ENCODE measurements at places on chromosomes 12 and 14. TPM values are rescaled to one million over a fixed set of nuclear protein-coding genes. Genes with fewer than 3 reads are reported as not detected.

The KRT72 gene
- not detected for total RNA-seq

The PPTC7 gene
- total RNA-seq = 10.5 TPM

The CPNE8 gene
- 0.91 TPM for total RNA-seq

The MIP gene
- total RNA-seq = not detected

The PTCSC3 gene
- not detected for total RNA-seq

The SLC2A13 gene
- total RNA-seq = 27.4 TPM

The GUCY2C gene
- not detected for total RNA-seq

The KCNC2 gene
- not detected for total RNA-seq

The TMED8 gene
- total RNA-seq = 14.3 TPM

The ZNF385A gene
- total RNA-seq = 3.2 TPM

The SLC17A8 gene
- total RNA-seq = not detected

The HOTAIR gene
- not detected for total RNA-seq

The LARP4 gene
- total RNA-seq = 26.3 TPM

The LRRC10 gene
- not detected for total RNA-seq

The GLT8D2 gene
- 13.1 TPM for total RNA-seq

The KRT86 gene
- total RNA-seq = not detected

The CLEC9A gene
- not detected for total RNA-seq

The RBMS2 gene
- 26.5 TPM for total RNA-seq

The EIF2S3B gene
- total RNA-seq = 1.3 TPM

The TCL1B gene
- total RNA-seq = not detected

All from epithelial cell of alveolus of lung (primary cell).